ENCODE measurements at places on chromosomes 4 and X. TPM values are rescaled to one million over a fixed set of nuclear protein-coding genes. Genes with fewer than 3 reads are reported as not detected.

The PHEX gene
- total RNA-seq, result not detected

The MAGEE1 gene
- total RNA-seq, result 2.3 TPM

The ABCG2 gene
- 1.0 TPM for total RNA-seq

The LINC00632 gene
- 34.1 TPM for total RNA-seq

GRCh38 chr4:87458913-87459312 lies 36.5 kb downstream of the NUDT9 start:
- no peak for DNase-seq

DNA sequence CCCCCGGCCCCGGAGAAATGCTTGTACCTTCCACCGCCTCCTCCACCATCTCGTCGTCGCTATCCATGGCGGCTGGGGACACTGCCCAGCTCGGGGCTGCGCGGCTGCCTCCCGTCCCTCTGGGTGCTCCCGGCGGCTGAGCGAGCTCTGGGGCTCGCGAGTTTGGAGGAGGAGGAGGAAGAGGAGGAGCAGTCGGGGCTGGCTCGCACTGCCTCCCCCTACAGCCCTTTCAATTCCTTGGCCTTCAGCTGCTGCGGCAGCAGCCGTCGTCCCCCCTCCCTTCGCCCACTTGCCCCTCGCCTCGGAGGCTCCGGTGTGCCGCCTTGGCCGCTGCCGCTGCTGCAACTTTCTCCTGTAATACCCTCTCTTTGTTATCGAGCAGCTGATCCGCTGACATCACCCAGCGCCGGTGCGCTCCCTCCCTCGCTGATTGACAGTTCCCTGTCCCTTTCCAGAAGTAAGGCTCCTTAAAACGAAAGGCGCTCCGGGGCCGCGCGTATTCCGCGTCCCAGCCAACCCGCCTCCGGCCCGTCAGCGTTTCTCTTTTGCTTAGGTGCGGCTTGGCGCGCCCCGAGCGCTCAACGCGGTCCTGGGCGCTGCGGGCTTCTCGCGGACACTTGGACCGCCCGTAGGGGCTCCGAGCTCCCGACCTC lies at the start of gene SETD7:
Gene SETD7 (minus strand): TSS at position 149 of the 653 bp plus-strand sequence. CDS start 82 bp downstream, at position 67.
- peak; percentile 85 for DNase-seq

- DNase-seq, result no peak
Measured at GRCh38 chr4:8266508-8266907, 3.0 kb upstream of the HTRA3 start.

DNA sequence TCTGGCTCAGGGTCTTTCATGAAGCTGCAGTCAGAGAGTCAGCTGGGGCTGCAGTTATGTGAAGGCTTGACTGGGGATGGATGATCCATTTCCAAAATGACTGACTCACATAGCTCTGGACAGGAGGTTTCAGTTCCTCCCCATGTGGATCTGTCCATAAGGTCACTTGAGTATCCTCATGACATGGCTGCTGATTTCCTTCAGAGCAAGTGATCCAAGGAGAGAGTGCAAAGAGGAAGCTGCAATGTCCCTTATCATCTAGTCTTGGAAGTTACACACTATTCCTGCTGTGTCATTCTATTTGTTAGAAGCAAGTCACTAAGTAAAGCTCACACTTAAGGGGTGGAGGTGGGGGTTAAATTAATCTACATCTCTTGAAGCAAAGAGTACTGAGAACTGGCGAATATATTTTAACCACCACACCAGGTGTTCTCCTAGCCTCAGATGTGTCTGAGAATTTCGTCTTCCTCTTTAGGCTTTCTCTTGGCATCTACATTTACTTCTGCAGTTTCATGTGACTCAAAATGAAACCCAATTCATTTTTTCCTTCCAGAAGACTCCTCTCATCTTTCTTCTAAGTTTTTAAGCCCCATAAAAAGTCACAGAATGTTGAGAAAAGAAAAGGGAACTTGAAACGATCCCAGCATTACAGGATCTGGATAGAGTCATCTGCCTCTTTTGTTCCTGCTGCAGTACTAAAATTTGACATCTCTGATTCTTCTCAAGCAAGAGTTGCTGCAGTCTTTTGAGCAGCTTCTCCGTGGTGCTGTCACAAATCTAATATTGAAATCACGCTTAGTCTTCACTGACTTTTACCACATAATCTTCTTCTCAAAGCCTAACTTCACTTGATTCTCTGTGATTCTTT lies 3.8 kb upstream of the GRPR start:
- no peak for DNase-seq

All from right atrium auricular region (tissue), 2 donors.